ENCODE measurements at places on chromosomes 13 and 19.

DNA sequence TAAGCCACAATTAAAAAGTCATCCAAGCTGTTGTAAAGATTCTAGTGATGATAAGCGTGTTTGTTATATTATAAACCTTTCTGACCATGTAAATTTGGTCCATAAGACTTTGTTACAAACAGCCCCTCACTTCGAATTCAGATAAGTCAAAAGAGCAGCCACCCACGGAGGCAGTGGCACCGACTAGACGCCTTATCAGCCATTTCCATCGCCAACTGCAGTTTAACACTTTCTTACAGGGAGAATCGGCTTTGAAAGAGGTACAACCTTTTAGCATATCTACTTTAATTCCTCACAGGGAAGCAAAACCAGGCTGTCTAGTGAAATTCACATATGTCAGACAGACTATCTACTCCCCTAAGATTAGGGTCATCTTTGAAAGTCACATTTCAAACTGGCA, 47.5 kb downstream of the SOX21 start:
- DNase-seq = no peak

GRCh38 chr19:18424890-18425514, 5.8 kb downstream of the SSBP4 start:
- DNase-seq = no peak

DNA sequence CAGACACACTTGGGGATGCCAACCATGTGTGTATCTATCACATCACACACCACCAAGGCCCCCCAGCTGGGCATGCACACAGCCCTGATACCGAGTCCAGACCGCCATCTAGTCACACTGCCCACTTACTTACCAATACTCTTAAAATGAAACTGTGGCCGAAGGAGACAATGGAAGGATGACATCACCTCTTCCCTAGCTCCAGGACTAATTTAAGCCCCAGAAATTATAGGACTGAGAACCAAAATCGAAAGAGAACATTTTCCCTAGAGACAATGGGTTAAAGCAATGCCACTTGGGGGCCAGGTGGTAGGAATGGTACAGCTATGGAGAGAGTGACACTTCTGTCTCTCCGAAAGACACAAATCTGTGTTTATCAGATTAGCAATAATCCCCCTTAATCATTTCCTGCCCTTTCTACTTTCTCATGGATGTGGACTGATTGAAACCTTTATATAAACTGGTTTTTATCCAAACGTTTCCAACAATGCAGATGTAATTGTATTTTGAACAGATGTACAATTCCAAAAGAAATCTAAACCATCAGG, 663 bp upstream of the GGACT start:
- DNase-seq = no peak

DNA sequence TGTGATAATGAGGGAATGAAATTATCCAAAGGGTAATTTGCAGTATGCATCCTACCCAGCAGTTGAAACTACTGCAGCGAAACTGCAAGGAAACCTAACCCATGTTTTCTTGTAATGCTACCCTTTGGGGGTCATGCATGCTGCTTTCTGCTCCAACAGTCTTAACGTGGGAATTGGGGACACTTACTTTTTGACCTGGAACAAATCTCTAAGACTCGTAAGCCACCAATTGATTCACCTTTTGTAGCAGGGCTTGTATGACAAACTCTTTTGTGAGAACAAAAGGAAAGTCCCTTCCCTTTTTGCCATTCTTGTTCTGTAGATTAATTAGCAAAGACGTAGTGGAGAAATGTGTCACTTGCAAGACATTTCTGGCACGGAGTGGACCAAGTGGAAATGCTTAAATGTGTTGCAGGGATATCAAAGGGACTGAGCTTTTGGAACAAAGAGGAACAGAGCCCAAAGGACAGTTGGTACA, 27.4 kb downstream of the LRCH1 start:
- no peak for DNase-seq

DNA sequence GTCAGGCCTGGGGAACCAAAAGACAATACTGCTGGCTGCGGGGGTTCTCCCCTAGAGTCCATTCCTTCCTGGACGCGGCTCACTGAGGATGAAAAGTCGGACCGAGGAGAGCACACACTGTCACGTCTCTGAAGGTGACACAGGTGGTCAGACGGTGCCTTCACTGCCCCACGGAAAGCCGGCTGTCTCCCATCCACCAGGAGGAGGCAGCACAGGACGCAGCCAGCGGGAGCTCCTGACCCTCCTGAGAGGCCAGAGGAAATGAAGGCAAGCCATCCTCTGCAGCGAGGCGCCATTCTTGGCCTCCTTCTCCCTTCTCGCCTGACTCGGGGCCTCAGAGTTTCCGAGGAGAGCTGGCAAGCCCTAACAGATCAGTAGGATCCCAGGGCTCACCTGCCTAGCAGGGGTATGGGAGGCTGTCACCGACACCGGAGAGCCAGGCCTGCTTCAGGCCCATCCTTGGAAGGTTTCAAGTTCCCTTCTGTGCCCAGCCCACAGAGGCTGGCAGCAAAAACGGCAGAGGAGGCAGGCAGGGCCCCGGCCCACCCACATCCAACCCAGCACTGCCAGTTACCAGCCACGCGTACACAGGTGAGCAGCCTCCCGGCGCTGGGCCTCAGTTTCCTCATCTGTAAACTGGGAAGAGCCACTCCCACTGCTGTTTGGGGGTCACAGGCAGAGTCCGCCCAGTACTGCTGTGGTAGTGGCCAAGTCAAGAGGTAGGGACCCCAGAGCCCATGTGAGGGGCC, 4.5 kb downstream of the REXO1 start:
- no peak for DNase-seq

All from cardiac fibroblast (primary cell).